ENCODE measurements at places on chromosomes 1 and 21.
A peak's percentile ranks its signal among the peaks of the same experiment; 100 is the strongest.

- DNase-seq, result no peak
Observed at GRCh38 chr1:22133247-22133930, 9.5 kb downstream of the WNT4 start.

GRCh38 chr1:47763591-47764171 lies 233.5 kb downstream of the TRABD2B start:
- DNase-seq, result no peak

GRCh38 chr1:51636764-51637522 lies 20.1 kb downstream of the OSBPL9 start:
- DNase-seq, result no peak

DNA sequence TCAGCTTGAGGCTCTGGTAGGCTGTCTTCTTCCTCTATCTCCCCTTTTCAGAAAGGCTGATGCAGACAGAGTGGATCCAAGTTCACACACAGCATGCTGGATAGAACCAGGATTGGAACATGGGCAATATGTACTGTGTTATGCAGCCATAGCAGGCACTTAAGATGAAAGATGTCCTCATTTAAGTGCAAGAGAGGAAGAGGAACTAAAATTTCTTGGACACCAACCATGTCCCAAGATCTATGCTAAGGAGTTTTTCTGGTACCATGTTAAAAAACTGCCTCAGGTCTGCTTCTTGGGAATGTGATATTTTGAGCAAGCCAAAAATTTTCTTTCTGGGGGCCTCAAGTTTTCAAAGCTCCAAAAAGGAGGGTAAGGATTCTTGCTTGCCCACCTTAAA lies 1.2 kb downstream of the SDHB start:
- no peak for DNase-seq

GRCh38 chr1:198443365-198444233 lies 96.9 kb downstream of the ATP6V1G3 start:
- DNase-seq, result no peak

DNA sequence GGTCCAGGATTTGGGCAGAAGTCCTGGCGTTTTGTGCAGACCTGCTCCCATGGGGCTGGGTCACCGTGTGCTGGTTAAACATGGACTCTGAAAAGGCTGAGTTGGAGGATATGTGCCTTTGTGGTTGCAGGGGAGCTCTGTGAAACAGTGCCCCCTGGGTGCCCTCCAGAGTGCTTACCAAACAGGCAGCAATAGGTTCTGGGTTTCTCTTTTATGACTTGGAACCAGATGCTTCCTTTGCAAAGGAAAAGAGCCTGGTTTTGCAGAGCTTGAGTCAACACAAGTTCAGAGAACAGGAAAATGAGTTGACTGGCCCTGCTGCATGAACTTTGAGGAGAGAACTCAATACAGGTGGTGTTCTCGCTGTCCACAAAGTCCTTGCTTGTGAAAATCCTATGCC lies 288.9 kb downstream of the TM2D1 start:
- DNase-seq, result no peak

DNA sequence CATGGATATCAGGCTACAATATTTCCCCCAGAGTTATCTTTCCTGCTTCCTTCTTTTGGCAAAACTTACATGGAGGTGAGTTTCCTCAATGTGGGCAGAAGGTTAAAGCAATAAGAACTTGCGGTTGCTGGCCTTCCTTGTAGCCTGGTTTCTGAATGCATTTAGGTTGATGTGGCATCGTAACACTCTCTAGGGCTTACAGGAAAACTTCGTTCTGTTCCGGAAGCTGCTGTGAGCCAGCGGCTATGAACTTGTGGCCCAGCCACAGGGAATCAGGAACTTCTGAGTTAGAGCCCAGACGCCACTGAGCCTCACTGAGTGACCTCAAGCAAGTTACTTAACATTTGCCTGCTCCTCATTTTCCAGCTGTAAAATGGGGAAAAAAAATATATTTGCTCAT lies 623.4 kb upstream of the ADAMTS5 start:
- no peak for DNase-seq

GRCh38 chr1:68221001-68221979 lies 11.0 kb downstream of the WLS start:
- no peak for DNase-seq

- DNase-seq, result no peak
Observed at GRCh38 chr1:222777463-222777862, 37.4 kb upstream of the DISP1 start.

- no peak for DNase-seq
Observed at GRCh38 chr1:43653893-43654292, 3.9 kb downstream of the KDM4A start.

GRCh38 chr1:6785728-6786505 lies 663 bp downstream of the CAMTA1 start:
- peak; percentile 57 for DNase-seq

- DNase-seq, result no peak
Observed at GRCh38 chr1:41367288-41367642, 6.0 kb downstream of the FOXO6 start.

- no peak for DNase-seq
Observed at GRCh38 chr1:118940957-118941356, 47.2 kb downstream of the TBX15 start.

DNA sequence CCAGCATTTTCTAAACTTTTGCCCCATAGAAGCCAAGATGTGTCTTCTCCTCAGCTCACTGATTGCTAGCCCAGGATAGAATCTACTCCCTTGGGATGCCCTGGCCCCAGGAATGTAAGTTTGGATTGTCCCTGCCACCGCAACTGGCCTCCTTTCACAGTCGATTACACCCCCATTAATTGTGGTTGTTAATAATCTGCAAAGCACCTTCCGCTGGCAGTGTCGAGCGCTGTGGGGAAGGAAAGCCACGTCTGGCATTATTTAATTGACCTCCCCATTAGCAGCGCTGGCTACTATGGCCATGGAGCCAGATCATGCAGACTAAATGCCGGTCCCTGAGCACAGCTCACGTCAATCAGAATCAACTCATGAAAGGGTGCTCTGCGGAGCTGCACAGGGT lies 597.3 kb upstream of the PLXNA2 start:
- no peak for DNase-seq

DNA sequence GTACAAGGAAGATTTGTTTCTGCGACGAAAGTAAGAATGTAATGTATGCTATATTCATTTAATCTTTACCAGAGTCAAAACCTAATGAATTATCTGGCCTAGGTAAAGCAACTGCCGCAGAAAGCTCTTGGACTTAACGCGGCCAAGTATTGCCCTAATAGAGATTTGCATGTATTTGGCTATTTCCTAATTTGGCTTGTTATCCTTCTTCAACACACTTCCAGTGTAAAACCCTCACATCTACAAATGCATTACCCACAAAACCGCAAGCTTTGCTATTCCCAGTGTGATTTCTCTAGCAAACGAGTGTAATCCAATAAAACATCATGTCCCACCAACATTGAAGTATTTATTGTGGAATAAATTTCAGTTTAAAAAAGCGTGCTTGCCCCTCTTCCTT lies 123.8 kb upstream of the LMO4 start:
- no peak for DNase-seq

- DNase-seq, result no peak
Observed at GRCh38 chr1:229845410-229846138, 219.5 kb downstream of the URB2 start.

- DNase-seq, result no peak
Observed at GRCh38 chr1:174222166-174222949, 63.0 kb downstream of the RABGAP1L start.

DNA sequence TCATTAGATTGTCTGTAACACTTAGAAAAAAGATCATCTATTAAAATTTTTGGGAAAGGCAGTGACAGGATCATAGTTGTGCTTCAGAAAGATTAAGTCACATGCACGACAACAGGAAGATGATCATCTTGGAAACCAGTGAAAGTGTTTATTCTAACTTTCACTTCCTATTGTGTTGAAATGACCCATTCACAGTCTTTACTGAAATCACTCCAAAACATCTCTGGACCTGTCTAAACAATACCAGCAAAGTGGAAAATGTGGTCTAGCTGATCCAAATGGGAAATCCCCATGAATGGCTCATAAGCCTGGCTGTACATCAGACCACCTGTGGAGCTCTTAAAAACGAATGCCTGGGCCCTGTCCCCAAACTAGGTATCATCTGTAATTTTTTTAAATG lies 111.1 kb upstream of the ETV3 start:
- no peak for DNase-seq

- no peak for DNase-seq
Observed at GRCh38 chr21:33219300-33219699, 10.4 kb upstream of the IFNAR2 start.

GRCh38 chr21:35386491-35387079 lies 337.5 kb upstream of the RUNX1 start:
- no peak for DNase-seq

- no peak for DNase-seq
Observed at GRCh38 chr1:176051402-176051801, 155.7 kb downstream of the COP1 start.

DNA sequence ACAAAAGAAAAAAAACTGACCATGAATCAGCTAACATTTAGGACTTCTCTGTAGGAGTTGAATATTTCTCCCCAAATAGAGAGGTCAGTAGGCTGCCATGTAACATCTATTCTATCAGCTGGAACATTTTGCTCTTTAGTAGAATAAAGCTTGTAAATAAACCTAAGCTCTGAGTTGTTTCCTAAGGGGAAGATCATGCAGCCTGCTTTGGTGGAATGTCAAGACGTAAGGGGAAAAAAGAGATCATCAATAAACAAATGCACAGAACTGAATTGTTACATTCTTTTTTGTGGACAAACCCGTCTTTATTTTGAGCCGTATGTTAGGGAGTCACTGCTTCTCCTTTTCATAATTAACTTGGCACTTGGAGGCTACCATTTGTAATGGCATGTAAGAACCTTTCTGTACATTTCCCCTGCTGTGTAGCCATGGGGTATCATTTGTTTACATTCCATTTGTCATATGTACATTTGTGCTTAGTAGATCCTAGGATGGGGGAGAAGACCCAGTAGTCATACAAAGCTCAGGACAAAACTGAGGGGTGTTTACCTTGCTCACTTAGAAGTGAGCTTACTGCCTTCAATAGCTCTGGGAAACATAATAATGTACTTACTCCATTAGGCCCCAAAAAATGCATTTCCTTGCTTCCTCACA lies 10.8 kb upstream of the PALMD start:
- no peak for DNase-seq

Data from activated CD8-positive, alpha-beta memory T cell treated with anti-CD3 and anti-CD28 coated beads, Interleukin-2, amount 10 ng/mL, durations not matched to agents 7 days and 5 days (primary cell).